ENCODE measurements at places on chromosomes 3 and 15.

GRCh38 chr3:52429779-52430415, 15.0 kb downstream of the SEMA3G start:
- no peak for DNase-seq

DNA sequence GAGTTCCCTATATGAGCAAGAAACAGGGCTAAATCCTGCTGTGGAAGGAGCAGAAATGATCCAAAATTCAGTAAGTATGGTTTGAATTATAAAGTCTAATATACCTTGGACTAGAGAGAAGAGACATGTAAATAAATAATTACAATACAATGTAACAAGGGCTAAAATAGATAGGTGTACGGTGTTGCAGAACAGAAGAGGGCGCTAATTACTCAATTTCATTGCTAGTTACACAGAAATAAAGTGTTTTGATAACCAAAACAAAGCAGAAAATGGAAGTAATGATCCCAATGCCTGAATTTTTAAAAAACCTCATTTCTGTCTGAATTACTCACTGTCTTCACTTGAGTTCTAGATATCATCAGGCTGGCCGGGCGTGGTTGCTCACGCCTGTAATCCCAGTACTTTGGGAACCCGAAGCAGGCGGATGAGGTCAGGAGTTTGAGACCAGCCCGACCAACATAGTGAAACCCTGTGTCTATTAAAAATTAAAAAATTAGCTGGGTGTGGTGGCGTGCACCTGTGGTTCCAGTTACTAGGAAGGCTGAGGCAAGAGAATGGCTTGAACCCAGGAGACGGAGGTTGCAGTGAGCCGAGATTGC, 8.3 kb upstream of the PLCH1 start:
- no peak for DNase-seq

DNA sequence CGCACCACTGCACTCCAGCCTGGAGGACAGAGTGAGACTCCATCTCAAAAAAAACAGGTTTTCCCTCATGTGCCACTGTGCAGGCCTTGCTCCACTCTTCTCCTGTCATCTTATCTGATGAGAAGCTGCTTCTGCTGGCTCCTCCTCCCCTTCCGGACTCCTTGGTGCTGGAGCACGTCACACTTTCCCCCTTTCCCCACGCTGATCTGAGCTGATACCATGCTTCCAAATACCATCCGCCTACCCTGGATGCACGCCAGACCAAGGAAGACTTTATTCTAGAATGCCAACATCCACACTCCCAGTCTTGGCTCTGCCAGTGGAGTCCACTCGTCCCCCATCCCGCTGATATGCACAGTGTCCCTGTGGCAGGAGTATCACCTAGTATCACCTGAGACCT, 31.3 kb downstream of the HOMER2 start:
- no peak for DNase-seq

- DNase-seq = peak; percentile 61
These were observed 31.8 kb downstream of the CCNL1 start for GRCh38 chr3:157127831-157128767.

- DNase-seq = no peak
These were observed 4.4 kb upstream of the IQSEC1 start for GRCh38 chr3:13077431-13078162.

GRCh38 chr3:32100465-32100864, 6.0 kb upstream of the GPD1L start:
- DNase-seq = no peak

GRCh38 chr3:159486580-159486979, 502.1 kb upstream of the IL12A start:
- DNase-seq = no peak
